ENCODE measurements at places on chromosomes 5 and 9. TPM values are rescaled to one million over a fixed set of nuclear protein-coding genes. Genes with fewer than 3 reads are reported as not detected.

GRCh38 chr9:113614843-113615648 lies 151.5 kb downstream of the RGS3 start:
- no peaks in the 10 kb centered on the region for H3K36me3 ChIP-seq
- DNase-seq, result no peak
- peaks cover 13% of the 10 kb centered on the region for H3K4me1 ChIP-seq
- H3K27ac ChIP-seq, result no peak overlapping the region
- no peak overlapping the region for H3K4me3 ChIP-seq

DNA sequence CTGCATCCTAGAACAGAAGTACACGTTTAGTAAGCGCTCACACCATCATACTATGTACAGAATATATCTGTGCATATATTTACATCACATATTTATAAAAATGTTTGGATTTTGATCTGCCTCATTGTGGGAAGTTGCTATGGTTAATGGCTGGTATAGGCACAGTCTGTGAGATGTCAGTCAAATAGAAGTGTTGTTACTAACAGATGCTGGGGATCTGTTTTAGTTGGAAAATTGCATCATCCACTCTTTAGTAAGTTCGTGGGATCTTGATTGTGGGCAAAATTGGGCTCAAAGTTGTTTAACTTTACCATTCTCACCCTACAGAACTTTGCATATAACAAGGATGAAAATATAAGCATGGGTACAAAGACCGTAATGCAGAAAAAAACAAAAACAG lies 76.4 kb upstream of the DPYSL3 start:
- peaks cover 2% of the 10 kb centered on the region for H3K36me3 ChIP-seq
- no peaks in the 10 kb centered on the region for H3K4me1 ChIP-seq
- no peaks in the 10 kb centered on the region for H3K27me3 ChIP-seq
- no peak for DNase-seq
- H3K4me3 ChIP-seq, result no peak overlapping the region

DNA sequence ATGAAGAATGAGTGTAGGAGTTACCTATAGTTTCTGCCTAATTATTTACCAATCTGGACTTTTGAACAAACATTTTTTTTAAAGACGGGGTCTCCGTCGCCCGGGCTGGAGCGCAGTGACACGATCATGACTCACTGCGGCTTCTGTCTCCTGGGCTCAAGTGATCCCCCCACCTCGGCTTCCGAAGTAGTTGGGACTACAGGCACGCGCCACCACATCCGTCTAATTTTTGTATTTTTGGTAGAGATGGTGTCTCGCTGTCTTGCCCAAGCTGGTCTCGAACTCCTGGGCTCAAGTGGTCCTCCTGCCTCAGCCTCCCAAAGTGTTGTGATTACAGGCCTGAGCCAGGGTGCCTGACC lies 1.5 kb downstream of the CTNNA1 start:
- peak overlapping the region; percentile 69 for H3K4me3 ChIP-seq
- peaks cover 17% of the 10 kb centered on the region for H3K27me3 ChIP-seq
- peaks cover 19% of the 10 kb centered on the region for H3K36me3 ChIP-seq
- H3K4me1 ChIP-seq, result peaks cover 34% of the 10 kb centered on the region

- H3K27ac ChIP-seq, result no peak overlapping the region
- no peaks in the 10 kb centered on the region for H3K4me1 ChIP-seq
- H3K36me3 ChIP-seq, result no peaks in the 10 kb centered on the region
- no peak for DNase-seq
- peaks cover 47% of the 10 kb centered on the region for H3K27me3 ChIP-seq
Observed at GRCh38 chr5:72151169-72151568, 43.9 kb downstream of the MAP1B start.

The LPAR1 gene
- not detected for total RNA-seq
